GM12865 (cell line): ENCODE measurements at places on chromosomes 3 and 15.

GRCh38 chr15:61367953-61368352, 138.9 kb upstream of the RORA start:
- DNase-seq, result no peak

- DNase-seq, result no peak
Measured at GRCh38 chr3:123503203-123503602, 54.3 kb upstream of the ADCY5 start.

GRCh38 chr3:177905173-177906125, 630.8 kb upstream of the KCNMB2 start:
- no peak for DNase-seq

- DNase-seq, result peak; percentile 41
Measured at GRCh38 chr3:56916716-56917360, 115.1 kb upstream of the ARHGEF3 start.

DNA sequence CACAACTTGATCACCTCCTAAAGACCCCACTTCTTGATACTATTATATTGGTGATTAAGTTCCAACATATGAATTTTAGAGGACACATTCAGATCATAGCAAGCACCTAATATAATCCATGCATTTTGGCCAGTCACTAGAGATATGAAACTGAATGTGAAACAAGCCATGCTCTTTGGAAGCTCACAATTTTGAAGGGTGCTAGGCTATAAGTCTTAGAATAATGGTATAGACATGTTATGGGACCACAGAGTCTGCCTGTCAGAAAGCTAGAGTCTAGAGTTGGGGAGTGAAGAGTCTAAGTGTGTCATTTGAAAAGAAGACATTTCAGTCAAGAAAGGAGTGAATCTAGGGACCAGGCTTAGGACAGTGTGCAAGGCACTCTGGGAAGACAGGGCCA, 186.4 kb upstream of the SLC24A5 start:
- DNase-seq, result no peak

GRCh38 chr15:23467110-23467600, 20.1 kb upstream of the GOLGA6L2 start:
- peak; percentile 32 for DNase-seq

GRCh38 chr15:69143756-69144436, 16.5 kb upstream of the GLCE start:
- no peak for DNase-seq

DNA sequence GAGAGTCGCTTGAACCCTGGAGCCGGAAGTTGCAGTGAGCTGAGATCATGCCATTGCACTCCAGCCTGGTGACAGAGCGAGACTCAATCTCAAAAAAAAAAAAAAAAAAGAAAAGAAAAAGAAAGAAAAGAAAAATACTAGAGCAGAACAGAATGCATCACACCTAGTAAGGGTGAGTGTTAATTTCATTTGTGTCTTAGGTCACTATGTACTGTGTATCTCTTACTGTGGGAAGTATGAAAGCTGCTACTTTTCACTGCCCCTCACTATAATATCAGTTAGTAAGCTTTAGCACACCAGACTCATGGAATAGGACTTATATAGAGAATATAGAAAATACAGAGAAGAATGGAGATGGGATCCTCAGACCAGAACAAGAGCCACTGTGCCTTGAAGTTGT, 45.9 kb upstream of the RASA2 start:
- no peak for DNase-seq

DNA sequence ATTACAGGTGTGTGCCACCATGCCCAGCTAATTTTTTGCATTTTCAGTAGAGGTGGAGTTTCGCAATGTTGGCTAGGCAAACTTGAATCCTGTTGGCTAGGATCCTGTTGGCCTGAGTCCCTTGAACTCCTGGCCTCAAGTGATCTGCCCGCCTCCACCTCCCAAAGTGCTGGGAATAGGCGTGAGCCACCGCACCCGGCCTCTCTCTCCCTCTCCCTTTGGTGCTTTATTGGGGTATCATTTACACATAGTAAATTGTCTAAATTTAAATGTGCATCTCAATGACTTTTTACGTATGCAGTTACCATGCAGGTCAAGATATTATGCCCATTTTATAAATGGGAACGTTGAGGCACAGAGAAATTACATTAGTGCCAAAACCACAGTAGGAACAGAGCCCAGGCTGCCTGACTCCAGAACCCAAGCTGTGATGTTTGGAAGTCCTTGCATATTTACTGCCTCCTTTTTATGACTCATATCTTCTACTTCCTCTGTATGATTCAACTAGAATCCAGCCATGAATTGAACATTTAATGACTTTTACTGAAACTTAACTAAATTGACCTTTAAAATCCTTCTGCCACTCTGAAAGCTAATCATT, 34.0 kb upstream of the RPP14 start:
- DNase-seq, result no peak

DNA sequence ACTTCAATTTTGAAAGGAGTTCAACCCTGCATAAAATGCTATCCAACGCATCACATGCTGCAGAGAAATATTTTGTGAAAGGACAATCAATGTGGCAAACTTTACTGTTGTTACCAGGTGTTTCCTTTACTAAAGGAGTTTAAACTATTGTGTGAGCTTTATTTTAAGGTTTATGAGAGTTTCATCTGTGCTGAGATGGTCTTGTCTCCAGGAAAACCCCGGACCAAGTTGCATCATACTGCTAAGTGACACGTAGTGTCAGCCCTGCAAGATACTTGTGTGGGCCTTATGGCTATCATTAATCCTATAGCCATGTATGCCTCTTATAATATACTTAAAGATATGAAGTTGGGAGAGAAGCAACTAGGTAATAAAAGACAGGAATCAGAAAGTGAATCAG, 94.5 kb upstream of the EPHA6 start:
- no peak for DNase-seq

DNA sequence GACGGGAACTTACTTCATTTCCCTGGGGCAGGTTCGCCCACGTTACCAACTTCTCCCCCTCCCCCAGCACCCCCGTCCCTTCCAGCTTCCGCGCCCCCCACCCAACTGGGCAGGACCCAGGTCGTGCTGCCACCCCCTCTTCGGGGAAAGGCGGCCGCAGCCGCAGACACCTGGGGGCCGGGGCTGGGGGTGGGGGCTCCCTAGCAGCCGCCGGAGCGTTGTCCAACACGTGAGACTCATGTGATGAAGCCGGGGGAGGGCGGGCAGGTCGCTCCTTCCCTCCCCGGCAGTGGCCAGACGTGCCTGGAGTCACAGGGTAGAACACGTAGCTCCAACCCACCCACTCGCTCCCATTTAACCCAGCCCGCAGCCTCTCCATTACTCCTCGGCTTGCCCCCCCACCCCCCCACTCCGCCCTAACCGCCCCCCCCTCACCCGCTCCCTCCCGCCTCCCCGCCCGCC, 240 bp upstream of the BHLHE40 start:
- peak; percentile 96 for DNase-seq

DNA sequence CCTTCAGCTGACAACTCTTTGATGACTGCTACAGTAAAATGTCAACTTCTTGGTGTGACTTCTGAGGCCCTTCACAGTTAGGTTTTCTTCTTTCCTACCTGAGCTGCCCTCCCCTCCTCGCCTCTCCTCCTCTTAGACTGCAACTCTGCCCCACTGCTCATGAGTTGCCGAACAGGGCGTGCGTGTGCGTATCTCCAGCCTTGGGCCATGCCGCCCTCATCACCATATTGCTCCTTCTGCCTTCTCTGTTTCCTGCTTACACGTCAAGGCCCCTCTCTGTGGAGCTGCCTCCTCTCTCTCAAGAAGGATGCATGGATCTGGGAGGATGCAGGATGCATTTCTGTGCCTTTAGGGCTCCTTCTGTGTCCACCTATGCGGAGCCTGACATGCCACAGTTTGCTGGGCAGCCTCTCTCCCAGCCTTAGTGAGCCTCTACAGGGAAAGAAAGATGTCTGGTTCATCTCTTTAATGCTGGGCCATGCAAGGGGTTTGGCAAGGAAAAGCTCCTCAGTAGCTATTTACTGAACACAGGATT, 205.9 kb downstream of the RPLP1 start:
- no peak for DNase-seq

- DNase-seq, result no peak
Measured at GRCh38 chr3:120879411-120879810, 28.6 kb upstream of the STXBP5L start.

- DNase-seq, result no peak
Measured at GRCh38 chr3:15427981-15428380, 583 bp downstream of the EAF1 start.

DNA sequence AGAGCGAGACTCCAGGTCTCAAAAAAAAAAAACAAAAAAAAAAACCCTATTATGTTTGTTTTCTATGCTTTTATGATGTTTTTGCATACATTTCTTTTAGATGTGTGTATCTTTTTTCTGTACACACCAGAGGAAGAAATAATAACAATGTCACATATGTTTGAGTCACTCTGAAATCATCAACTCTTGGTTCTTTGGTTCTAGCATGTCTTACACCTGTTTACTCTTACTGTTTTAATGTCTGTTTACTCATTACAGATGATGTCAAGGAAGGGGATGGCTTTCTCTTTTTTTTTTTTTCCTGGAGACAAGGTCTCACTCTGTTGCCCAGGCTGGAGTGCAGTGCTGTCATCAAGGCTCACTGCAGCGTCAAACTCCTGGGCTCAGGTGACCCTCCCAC, 24.1 kb downstream of the RHOA start:
- DNase-seq, result no peak

DNA sequence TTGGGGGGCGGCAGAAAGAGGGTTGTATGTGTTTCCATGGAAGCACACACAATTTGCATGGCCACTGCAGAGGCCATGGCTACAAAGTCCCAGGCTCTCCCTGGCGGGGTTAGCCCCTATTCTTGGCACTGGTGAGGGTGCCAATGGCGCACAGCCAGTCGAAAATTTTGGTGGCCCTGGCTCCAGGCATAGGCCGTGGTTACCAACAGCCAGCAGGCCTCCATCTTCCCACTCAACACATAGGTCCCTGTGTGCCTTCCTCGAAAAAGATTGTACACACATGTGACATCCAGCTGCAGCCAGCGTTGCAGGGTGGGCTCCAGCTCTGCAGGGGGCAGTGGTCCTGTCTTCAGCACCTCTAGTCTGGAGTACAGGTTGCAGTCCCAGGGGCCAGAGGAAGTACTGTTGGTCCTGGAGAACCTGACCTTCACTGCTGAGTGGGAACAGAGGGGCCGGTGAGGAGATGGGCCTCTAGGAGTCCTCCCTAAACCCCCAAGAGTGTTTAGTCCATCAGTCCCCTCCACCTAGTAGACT, 7.1 kb downstream of the P4HTM start:
- DNase-seq, result no peak

DNA sequence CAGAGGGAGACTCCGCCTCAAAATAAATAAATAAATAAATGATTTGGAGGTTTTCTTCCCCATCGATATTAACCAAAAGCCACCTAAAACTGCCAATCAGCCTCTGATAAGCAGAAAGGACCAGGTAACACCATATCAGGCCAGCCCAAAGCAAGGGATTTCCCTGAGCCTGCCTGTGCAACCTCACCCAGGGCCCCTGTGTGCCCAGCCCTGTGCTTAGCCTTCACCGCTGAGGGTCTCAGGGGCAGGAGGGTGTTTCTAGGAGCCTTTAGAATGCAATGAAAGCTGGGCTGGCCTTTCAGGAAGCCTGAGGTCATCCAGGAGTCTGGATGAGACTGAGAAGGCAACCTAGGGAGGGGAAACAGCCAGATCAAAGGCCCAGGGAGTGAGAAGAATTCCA, 35.4 kb downstream of the CYP11A1 start:
- DNase-seq, result no peak

GRCh38 chr3:194773771-194774455, 88.2 kb downstream of the FAM43A start:
- DNase-seq, result no peak

- peak; percentile 23 for DNase-seq
Measured at GRCh38 chr15:43134157-43134635, 810 bp downstream of the TMEM62 start.

GRCh38 chr3:115930168-115930567, 306.9 kb downstream of the GAP43 start:
- no peak for DNase-seq

DNA sequence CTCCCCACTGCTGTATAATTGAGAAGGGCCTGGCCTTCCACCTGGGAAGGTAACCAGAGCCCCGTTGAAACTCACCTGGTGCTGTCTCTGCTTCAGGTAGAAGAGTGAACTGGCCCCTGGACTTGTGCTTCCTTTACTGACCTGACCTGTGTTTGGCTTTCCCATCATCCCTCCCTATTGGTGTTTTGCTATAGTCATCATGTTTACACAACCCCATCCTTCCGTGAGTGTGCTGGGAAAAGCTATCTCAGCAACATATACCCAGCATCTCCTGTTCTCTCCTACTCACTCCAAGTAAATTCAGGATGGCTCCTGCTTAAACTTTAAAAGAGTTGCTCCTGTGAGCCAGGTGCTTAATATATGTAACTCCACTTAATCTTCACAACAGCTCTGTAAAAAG, 77.2 kb upstream of the TSC22D2 start:
- no peak for DNase-seq

- no peak for DNase-seq
Measured at GRCh38 chr3:170419557-170420087, 954 bp downstream of the CLDN11 start.

DNA sequence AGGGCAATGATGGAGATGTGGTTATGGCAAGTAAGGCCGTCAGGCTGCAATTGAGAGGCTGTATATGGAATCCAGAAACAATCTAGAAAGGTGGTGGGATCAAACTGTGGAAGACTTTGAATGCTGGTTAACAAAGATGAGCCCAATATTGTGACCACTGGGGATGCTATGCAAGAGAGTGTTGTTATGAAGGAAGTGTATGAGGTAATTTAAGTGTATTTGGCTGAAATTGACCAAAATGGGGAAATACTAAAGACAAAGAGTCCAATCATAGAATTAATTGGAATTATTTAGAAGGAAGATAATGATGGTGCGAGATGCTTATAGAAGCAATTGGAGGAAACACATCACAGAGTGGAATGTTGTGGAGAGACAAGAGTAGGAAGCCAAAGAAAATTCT, 24.5 kb downstream of the BTLA start:
- no peak for DNase-seq

DNA sequence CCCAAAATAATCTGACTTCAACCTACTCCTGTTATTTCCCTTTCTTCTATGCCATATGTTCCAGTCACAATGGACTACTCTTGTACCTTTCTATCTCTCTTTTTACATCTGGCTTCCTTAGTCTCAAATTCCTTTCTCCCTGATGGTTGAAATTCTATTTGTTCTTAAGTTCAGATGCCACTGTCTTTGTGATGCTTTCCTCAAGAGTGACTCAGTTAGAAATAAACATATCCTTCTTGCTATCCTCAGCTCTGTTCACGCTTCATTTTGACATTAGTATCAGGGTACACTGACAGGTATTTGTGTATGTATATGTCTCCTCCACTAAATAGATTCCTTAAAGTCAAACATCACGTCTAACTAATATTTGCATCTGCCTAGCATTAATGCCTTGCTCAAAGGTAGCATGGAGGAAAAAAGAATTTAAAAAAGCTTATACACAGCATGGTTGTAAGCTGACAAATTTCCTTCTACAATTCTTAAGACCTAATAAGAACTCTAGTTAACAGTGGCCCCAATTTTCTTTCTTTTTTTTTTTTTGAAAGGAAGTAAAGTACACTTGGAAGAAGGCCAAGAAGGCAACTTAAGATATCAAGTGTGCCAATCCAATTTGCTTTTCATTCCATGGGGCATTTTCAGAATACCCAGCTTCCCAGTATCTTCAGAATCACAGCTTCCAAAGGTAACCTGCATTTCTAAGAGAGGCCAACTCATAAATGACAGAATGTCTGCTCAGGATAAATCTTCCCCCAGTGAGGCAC, 58.0 kb downstream of the CHAC1 start:
- no peak for DNase-seq

GRCh38 chr3:133412183-133413132, 12.6 kb downstream of the BFSP2 start:
- no peak for DNase-seq
